ENCODE measurements at places on chromosomes 2 and 18.

DNA sequence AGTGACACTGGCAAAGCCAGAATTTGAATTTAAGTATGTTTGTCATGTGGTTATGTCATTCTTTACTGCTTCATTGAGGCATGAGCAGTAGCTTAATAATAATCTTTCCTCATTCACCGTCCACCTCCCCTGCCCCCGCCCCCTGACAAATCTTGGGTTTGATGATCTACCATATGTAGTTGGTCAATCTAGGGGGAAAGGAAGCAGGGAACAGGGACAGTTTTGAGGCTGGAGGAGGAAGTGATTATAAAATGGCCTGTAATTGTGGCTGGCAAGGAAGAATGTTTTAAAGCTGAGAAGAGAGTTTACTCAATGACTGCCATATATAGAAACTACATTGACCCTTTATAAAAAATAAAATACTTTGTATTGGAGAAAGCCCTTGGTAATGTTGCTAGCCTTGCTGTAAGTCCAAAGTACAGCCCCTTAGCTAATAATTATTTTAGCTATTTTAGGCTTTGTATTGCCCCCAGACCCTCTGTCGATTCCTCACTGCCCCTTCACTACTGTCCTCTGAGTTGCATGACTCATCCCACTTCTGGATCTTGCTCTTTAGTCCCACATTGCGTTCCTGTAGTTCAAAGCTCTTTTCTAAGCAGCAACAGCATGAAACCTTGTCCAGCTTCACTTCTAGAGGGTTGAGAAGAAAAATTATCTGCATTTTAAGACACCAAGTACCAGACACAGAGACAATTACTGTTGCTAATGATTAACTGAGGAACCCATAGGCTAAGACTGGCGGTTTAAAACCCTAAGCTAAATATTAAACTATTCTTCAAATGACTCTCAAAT is 38.4 kb downstream of the PELI1 start:
- no peak for DNase-seq

DNA sequence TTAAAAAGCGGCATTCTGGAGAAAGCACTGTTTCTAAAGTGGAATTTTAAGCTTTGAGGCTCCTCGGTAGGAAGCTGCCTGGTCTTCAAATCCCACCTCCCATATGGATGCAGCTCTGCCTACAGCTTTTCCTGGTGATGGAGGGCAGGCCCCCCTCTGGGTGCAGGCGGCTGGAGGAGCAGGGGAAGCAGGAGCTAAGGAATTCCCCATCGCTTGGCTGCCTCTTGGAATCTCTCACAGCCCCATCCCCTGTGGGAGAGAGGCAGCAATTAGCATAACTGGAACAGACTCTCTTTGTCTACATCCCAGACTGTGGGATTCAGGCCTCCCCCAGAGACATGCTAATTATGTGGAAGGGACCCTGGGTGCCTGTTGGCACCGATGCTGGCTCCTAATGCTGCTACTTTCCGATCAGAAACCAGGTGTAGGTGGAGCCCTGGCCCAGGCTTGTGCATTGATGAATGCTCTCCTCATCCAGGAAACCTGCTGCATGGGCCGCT is 51.3 kb downstream of the LIPG start:
- no peak for DNase-seq

DNA sequence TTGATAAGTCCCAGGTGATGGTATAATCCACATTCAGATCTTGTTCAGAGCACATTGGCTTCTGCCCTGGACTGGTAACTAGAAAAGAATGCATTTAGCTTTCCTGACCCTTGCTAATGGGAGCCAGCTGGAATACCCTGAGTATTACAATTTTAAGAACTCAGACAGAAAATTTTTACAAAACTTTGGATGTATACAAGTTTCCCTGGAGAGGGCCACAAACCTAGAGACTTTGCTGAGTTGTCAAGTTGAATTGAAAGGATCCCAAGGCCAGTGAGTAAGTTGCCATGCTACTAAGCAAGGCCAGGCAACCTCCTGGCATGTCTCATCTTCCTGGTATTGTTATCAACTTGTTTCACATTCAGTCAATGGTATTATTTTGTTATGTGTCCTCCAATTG is 20.0 kb upstream of the NABP1 start:
- DNase-seq = peak; percentile 69

DNA sequence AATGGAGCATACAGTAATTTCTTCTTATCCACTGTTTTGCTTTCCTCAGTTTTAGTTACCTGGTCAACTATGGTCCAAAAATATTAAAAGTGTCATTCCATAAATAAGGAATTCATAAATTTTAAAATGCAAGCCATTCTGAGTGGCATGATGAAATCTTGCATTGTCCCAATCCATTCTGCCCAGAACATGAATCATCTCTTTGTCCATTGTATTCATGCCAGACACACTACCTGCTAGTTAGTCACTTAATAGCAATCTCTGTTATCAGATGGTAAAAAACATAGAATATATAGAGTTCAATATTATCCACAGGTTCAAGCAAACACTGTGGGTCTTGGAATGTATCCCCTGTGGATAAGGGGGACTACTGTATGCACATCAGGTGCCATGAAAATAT is 872.2 kb upstream of the NXPH2 start:
- no peak for DNase-seq

All from EL (cell line).